ENCODE measurements at places on chromosomes 11 and 22.
A peak's percentile ranks its signal among the peaks of the same experiment; 100 is the strongest.

DNA sequence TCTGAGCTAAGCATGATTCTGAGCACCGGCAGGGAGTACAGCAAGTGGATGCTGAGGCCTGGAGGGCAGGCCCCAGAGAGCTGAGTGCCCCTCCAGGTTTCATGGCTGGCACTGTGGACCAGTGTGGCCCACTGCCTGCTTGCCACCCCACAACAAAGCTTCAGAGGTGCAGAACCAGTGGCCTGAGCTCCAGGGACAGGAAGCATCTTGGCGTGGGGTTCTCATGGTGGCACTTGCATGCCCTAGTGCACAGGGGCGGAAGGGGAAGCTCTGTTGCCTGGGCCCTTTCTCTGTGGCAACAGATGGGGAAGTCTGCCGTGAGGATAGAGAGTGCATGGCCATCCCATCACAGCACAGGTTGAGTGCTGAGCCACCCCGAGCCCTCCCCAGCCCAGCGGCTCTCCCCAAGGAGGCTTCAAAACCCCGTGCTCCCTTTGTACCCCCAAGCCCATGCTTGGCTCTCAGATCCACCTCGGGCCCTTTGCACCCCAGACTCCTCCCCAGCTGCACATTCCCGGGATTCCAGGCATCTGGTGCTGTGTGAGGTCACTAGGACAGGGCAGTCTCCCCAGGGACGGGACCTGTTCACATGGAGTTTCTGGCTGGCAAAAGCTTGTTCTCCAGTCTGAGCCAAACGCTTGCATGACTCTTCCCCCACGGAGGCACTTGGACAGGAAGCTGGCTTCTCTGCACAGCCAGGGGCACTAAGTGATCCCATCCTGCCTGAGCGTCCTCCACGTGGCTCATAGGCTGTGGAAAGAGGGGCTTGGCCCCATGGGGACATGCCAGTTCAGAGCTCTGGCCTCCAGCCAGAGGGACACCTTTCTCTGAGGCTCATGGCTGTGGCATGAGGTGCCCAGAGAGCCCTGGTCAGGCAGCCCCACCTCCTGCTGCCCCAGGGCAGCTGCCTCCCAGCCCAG is 4.2 kb downstream of the SLC25A1 start:
- peaks cover 3% of the 10 kb centered on the region for H3K36me3 ChIP-seq
- peak; percentile 68 for DNase-seq
- no peak overlapping the region for H3K4me3 ChIP-seq
- H3K27me3 ChIP-seq, result peaks cover 5% of the 10 kb centered on the region

DNA sequence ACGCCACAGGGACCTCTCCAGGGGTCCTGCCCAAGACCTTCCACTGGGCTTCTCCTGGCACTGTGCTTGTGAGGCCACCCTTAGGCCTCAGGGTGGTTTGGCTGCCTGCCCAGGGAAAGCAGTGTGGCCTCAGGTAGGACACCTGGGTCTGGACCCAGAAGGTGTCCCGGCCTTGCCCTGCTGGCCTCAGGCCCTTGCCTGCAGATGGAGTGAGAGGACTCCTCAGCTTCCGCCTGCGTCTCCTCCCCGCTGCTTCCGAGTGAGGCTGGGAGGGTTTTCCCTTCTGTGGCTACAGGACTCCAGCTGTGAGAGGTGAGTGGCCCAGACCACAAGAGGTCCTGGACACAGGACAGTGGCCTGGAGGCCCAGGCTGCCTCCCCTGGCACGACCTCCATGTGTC is 60.4 kb downstream of the WNT7B start:
- no peak overlapping the region for H3K27ac ChIP-seq
- no peak for DNase-seq
- H3K27me3 ChIP-seq, result no peaks in the 10 kb centered on the region
- H3K4me3 ChIP-seq, result no peak overlapping the region

GRCh38 chr22:45441138-45441537 is 27.6 kb downstream of the RIBC2 start:
- no peak overlapping the region for H3K27ac ChIP-seq
- H3K4me3 ChIP-seq, result no peak overlapping the region
- no peaks in the 10 kb centered on the region for H3K27me3 ChIP-seq
- peaks cover 9% of the 10 kb centered on the region for H3K4me1 ChIP-seq
- peak; percentile 84 for DNase-seq
- H3K36me3 ChIP-seq, result no peaks in the 10 kb centered on the region

DNA sequence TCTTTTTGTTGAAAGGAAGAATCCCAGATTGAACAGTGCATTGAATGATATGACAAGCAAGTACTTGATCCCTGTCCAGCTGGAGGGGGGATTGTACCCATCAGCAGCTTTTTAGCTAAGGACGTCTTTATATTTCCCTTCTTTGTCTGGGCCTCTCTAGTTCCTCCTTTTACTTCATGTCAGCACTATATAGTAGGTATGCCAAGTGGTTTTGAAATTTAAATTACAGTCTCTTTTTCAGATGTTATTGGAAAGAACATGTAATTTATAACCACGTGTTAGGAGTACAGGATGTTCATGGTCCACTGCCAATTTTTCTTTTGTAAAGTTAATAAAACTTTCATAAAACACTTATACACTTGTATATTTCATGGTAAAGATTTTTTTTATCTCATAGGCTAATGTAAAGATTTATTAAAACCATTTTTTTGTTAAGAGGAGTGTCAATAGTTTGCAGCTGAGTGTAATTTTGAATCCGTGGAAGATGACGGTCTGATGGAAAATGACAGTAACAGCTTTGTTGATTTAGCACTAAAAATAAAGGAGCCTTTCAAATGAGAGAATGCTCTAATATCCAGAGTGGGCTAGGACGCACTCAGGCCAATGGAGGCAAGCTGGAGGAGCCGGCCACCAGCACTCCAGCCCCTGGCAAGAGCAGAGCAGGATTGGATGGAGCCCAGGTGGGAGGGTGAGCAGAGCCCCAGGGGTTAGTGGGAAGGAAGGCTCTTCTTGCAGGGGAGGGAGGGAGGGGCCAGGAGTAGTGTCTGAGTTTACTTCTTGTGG is 488.3 kb downstream of the INSC start:
- H3K27ac ChIP-seq, result no peak overlapping the region
- DNase-seq, result no peak
- H3K27me3 ChIP-seq, result no peaks in the 10 kb centered on the region
- no peaks in the 10 kb centered on the region for H3K36me3 ChIP-seq

DNA sequence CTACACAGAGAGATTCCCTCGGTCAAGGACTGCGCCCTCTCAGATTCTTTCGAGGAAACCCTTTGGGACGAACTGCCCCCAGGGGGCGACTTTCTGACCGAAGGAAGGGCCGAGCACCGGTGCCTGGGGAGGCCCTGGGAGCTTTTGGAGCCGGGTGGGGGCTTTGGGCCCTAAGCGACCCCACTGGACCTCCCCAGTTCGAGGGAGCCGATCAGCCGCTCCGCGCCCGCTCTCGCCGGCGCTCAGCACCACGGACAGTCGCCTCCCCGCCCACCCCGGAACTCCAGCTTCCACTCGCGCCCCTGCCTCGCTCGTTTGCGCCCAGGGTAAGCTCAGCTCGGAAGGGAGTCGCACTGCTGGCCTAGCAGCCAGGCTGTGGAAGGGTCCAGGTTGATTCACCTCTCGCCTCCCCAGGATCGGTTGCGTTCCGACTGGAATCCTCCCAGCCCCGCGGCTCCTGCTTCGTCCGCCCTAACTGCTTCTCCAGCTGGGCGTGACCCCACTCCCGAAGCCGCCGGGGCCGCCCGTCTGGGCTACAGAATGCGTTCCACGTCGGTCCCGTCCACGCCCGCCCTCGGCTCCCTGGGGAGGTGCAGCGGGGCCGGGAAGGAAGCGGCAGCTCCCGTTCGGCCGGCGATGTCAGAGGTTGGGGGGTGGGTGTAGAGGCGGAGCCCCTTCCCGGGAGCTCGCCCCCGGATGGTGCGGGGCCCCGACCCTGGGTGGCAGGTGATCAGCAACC is 428 bp downstream of the SCN3B start:
- peak; percentile 77 for DNase-seq
- no peak overlapping the region for H3K27ac ChIP-seq
- peak overlapping the region; percentile 46 for H3K4me3 ChIP-seq
- H3K27me3 ChIP-seq, result peaks cover 2% of the 10 kb centered on the region

All from mesendoderm (in vitro differentiated cells).